ENCODE measurements at places on chromosomes 7 and 10. TPM values are rescaled to one million over a fixed set of nuclear protein-coding genes. Genes with fewer than 3 reads are reported as not detected.

- DNase-seq = no peak
Measured at GRCh38 chr7:5776894-5777660, 4.4 kb downstream of the RNF216 start.

DNA sequence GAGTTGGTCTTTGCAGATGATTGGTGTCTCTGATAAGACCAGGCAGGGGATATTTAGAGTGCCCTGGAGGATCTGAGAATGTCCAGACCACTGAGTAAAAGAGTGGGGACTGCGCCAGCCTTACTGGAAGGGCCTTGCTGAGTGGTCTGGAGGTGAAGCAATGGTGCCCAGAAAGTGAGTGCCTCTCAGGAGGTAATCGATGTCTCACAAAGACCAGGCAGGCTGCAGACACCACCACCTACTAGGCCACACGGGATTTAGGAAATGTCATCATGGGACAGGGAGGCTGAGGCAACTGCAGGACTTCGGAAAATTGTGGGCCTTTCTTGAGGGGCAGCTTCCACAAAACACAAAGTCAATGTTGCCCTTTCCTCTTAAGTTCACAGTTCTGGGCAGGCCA, 57.2 kb upstream of the STEAP1B start:
- no peak for DNase-seq

DNA sequence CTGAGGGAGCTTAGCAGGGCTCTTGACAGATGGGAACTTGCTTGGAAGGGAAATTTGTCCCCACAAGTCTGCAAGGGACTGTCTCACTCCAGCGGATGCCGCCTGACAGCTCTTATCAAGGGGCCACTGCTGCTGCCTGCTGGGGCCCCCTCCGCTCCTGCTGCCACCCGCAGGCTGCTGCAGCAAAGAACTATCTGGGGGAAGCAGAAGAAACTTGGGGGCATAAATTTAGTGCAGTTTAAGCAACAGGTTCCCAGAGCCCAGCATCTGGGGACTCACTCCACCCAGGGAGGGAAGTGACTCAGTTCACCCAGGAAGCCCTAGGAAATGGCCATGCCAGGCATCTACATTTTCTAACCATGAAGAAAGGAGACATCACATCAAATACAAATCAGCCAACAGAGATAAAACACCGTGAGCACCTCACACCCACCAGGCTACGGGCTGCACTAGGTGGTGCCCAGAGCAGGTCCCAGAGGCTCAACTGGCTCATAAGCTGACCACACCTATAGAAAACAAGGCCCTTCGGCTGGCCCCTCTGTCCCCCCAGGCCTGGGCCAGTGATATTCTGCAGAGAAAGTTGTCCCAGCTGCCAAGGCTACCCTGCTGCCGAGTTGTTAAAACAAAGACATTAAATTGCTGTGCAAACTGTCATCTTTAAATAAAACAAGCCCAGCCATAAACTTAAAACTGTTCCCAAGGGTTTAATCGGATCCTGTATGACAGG, 3.7 kb downstream of the RGS10 start:
- DNase-seq = no peak

- no peak for DNase-seq
Measured at GRCh38 chr10:4453950-4454349, 372.1 kb upstream of the AKR1E2 start.

GRCh38 chr10:132574783-132575319, 37.3 kb downstream of the INPP5A start:
- DNase-seq = no peak

DNA sequence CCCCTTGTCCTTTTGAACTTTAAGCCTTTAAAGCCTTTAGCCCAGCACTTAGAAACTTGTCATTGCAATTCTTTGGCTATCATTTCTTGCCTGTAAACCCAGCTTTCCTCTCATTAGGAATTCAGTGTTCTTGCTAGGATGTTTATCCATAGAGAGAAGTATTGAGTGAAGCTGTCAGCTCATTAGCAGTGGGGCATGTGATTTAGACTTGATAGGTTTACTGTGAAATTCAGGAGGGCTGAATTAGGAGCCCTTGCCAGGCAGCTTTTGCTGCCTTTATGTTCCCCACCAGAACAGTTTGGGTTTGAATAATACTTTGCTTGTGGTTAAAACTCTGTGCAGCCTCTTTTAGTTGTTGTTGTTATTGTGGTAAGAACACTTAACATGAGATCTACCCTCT, 39.5 kb downstream of the LHFPL3 start:
- no peak for DNase-seq

- no peak for DNase-seq
Measured at GRCh38 chr7:82841828-82842227, 320.9 kb downstream of the PCLO start.

DNA sequence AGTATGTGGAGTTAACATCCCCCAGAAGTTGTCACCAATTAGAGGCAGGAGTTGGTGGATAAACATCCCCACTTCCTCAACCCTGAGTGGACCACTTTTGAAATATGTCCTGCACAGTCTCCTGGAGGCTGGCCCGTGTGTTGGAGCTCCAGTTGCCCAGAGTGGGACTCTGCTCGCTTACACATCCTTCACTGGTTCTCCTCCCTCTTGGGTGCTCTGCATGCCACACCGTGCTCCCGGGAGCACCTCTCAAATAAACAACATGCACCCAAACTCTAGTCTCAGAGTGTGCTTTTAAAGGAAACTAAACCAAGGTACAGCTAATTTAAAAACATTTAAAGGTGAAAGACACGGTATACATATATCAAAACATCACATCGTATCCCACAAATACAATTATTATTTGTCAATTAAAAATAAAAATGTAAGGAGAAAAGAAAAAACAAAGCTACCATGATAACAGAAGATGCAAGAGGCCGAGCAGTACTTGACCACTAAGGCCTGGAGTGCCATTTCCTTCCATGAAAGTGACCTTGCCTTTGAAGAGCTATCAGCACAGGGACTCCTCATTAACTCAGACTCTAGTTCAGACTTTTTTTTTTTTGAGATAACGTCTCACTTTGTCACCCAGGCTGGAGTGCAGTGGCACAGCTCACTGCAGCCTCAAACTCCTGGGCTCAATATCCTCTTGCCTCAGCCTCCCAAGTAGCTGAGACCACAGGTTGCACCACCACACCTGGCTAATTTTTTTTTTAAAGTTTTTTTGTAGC, 47.8 kb upstream of the SAMD8 start:
- DNase-seq = no peak

PRKCQ gene
- 3.6 TPM for polyA plus RNA-seq

Data from A549 (cell line).